Fibroblast of skin of scalp (primary cell): ENCODE measurements at places on chromosomes 5 and 9.
A peak's percentile ranks its signal among the peaks of the same experiment; 100 is the strongest.

GRCh38 chr9:91771027-91771426 is 179.0 kb downstream of the ROR2 start:
- peak; percentile 95 for DNase-seq

- DNase-seq = no peak
Observed at GRCh38 chr9:123058834-123059233, 25.4 kb downstream of the GPR21 start.

DNA sequence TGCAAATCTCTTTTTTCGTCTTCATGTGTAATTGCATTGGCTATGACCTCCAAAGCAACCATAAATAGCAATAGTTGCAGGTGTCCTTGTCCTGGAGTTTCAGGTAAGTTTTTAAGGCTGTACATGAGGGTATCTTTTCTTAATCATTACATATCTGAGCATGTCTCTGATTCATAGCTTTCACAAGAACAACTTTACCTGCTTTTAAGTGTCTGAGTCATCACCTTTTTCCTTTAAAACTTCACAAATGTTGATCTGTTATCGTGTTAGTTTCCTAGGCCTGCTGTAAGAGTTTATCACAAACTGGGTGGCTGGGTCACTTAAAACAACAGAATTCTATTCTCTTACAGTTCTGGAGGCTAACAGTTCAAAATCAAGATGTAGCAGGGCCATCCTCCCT is 13.8 kb downstream of the GARNL3 start:
- DNase-seq = no peak

DNA sequence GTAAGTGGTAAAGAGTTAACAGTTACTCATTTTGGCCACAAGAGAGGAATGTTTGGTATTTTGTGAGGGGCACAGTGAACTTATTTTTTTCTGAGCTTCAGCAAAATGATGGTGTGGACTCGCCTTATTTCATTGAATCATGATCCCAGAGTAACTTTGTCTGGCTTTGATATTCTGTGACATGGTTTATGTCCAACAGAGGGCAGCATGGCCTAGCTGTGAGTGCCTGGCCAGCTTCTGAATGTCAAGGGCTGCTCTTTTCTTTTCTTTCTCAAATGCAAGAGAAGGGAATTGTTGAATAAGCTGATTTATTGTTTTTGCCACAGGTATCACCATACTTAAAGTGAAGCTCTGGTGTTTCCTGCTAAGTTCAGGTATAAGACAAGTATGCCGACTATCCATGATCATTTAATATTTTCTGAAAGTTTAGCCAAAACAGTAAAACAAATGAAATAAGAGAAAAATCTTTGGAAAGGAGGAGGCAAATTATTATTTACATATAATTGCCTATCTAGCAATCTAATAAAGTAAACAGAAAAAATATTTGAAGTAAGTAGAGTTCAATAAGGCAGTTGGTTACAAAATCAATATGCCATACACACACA is 31.7 kb downstream of the MRPL22 start:
- DNase-seq = peak; percentile 54

DNA sequence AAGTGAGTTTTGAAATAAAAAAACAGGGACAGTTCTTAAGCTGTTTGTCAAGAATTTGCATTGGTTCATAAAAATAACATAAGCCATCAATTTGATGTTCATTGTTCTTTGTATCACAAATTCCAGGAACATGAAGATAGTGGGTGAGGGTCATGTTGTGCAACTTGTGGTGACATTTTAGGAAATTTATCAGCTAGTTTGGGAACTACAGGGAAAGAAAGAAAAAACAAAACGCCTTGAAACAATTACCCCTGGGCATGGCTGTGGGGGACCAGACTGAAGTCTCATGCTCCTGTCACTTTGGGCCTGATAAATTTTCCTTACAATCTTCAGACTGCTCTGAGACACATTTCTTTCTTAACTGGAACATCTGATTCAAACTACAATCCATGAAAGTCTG is 207.1 kb upstream of the CLINT1 start:
- DNase-seq = no peak

DNA sequence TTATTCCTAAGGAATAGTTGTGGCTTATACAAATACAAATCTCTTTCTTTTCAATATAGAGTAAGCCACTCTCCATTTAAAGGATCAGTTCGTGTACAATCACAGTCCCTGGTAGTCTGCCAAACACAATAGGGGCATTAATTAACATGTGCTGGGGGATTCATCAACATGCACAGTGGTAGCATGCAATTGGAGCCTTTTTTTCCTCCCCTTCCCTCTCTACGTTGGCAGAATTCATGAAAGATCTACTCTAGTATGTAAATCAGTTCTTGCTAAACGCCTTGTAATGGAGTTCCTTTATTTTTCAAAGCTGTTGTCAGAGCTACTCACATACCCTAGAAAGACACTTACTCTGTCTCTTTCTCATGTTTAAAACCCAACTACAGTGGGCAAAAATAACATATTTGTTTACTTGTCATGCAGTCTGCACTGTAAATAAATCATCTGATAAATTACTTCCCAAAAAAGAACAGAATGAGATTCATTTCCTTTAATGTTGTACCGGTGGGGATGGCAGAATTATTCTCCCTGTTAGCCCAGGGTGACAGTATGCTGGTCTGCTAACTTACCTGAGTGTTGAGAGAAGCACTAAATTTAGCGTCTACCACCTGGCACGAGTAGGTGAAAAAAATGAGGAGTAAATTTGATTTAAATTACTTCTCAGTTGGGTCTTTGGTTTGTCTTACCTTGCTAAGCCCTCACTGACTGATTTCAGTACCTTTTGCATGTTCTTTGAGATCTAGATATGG is 341.5 kb upstream of the CCNH start:
- no peak for DNase-seq

- no peak for DNase-seq
Observed at GRCh38 chr5:34656700-34657273, 659 bp downstream of the RAI14 start.

- no peak for DNase-seq
Observed at GRCh38 chr5:112064271-112064701, 307.3 kb upstream of the NREP start.

GRCh38 chr5:140253985-140254384 is 48.9 kb downstream of the PFDN1 start:
- DNase-seq = no peak
